ENCODE measurements at places on chromosomes 5 and 9.

- DNase-seq: no peak
Observed at GRCh38 chr5:90528601-90529193, 687 bp downstream of the LYSMD3 start.

- DNase-seq: no peak
Observed at GRCh38 chr9:132639322-132639721, 30.5 kb downstream of the DDX31 start.

- DNase-seq: no peak
Observed at GRCh38 chr5:40405996-40406740, 273.5 kb upstream of the PTGER4 start.

GRCh38 chr5:68822796-68823195 lies 271.0 kb upstream of the SLC30A5 start:
- DNase-seq: no peak

- no peak for DNase-seq
Observed at GRCh38 chr5:108168915-108169314, 213.0 kb downstream of the FBXL17 start.

DNA sequence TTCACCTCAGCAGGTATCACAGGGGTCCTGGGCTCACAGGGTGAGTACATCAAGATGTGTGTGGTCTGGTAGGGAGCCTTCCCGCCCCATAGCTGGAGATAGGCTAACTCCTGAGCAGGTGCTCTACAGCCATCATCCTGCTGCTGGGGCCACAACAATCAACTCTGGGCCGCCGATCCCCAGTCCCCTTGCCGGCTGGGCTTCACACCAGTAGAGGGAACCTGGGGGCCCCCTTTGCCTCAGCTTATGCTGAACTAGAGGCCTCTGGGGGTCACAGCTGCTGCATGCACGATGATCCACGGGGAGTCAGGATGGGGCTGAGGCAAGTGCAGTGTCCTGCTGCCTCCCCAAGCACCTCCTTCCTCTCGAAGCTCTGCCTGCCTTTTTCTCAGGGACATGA lies 46.5 kb downstream of the IRF1 start:
- no peak for DNase-seq

GRCh38 chr9:78304357-78304756 lies 7.4 kb downstream of the PSAT1 start:
- no peak for DNase-seq

GRCh38 chr9:33223696-33224095 lies 16.3 kb upstream of the SPINK4 start:
- no peak for DNase-seq

DNA sequence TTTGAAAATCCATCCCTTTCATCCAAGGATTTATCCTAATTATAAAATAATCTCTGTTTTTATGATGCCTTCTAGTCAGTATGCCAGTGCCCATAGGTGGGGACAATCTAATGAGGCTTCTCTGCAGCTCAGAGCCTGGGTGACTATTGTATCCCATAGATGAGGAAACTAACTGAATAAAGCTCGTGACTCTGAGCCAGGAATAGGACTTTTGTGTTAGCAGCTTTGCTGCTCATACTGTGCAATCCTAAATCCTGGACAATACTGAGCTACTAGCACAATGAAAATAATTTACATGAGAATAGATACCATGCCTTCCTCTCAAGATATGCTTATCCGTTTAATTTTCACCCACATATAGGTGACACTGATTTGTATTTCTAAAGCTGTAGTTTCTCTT lies 443.0 kb downstream of the PLK2 start:
- no peak for DNase-seq

DNA sequence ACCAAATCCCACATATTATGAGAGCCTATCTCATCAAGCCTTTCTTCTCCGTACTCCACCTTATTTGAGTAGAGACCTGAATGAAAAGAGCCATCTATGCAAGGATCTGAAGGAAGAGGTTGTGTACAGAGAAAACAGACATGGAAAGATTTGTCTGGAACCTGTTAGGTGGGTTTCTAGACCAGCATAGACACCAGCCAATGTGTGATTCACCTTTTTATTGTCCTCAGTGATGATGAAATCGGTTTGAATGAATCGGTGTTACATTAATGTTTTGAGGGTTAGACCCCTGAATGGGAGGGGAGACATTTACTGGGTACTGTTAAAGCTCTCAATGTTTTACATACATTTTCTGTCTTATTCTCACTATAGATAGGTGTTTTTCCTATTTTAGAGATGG lies 223.6 kb downstream of the NMUR2 start:
- no peak for DNase-seq

DNA sequence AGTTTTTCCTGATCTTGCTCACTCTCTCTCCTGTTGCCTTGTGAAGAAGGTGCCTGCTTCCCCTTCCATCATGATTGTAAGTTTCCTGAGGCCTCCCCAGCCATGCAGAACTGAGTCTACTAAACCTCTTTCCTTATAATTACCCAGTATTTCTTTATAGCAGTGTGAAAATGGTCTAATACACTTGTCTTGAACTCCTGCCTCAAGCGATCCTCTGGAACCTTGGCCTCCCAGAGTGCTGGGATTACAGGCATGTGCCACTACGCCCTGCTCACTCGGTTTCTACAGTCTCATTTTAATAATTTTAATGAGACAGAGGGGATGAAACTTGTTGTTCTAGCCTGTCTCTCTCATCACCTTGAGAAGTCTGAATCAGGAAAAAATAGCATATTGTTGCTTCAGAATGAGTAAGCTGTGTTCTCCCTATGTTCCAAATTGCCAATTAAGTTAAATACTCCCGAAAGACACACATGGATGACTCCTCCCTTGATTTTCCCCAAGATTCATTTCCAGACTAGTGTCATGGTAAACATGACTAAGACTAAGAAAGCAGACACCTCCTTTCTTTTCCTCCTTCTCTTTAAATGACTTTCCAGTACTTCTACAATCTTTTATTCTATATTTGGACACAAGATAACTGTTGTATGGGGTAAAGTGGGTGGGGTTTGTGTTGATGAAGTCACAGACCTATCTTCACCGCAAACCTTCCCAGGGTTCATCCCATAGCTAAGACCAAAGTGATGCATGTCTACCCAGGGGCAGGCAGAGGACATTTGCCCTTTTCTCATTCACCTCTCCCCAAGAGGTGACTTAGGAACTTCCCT lies 7.8 kb upstream of the DNAJC18 start:
- no peak for DNase-seq

- DNase-seq: no peak
Observed at GRCh38 chr5:55636177-55636576, 75.9 kb downstream of the SLC38A9 start.

DNA sequence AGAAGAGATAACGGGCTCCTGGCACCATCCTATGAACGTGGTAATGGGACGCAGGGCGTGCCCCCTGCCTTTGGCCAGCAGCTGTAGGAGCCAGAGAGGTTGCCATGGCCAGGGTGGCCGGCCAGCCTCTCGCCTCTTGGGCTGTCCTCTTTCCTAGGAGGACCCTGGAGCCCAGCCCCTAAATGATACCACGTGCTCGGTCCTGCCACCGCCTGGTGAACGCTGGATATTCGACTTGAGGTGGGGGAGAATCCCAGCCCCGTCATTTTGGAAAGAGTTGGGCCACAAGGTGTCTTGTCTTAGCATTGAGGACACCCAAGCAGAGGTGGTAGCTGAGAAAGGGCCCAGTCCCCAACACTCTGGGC lies 391 bp upstream of the NRG2 start:
- no peak for DNase-seq

- DNase-seq: no peak
Observed at GRCh38 chr5:16809395-16810207, 126.5 kb downstream of the MYO10 start.

GRCh38 chr5:127886-128285 lies 35.9 kb downstream of the PLEKHG4B start:
- DNase-seq: no peak

GRCh38 chr9:19746223-19746622 lies 42.6 kb downstream of the SLC24A2 start:
- no peak for DNase-seq

DNA sequence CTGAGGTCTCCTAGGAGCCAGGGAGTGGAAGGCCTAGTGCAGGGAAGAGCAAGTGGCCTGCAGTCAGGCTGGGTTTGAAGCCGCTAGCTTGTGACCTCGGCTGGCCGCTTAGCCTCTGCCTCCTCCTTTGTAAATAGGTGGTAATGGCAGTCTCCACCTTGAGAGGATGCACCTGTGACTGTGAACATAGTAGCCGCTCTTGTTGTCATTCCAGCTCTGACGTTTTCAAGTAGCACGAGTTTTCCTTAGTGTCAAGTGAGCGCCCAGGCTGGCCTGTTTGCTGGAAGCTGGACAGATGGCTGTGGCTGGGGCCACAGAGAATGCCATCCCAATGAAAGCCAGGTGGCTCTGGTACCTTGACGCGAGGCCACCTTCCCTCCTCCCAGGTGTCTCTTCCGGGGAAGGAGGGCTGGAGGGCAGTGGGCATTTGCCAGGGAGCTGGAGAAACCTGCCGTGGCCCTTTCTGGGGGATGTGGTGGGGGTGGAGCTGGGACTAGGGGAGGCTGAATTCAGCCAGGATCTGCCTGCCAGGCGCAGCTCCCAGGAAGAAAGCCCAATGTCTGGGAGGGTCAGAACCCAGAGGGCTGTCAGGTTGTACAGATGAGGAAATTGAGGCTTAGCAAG lies 2.5 kb downstream of the ASS1 start:
- DNase-seq: no peak

- no peak for DNase-seq
Observed at GRCh38 chr5:172868436-172868923, 34.4 kb downstream of the ERGIC1 start.

GRCh38 chr5:173882632-173883031 lies 5.5 kb upstream of the CPEB4 start:
- DNase-seq: no peak

DNA sequence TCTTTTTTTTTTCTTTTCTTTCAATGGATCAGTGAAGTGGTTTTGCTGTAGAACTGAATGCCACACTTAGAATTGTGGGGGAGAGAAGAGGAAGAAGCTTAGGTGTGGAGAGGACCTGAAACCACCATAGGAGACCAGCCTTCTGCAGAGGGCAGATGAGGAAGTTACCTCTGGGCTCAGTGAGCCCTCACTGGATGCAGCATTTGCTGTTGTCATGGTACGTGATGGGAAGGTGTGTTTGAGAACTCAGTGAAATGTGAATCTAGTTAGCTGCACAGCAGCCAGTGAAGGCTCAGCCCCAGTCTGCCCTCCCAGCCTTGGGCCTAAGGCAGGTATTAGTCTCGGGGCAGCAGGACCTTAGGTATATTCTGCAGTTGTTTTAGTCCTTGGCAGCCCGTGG lies 17.5 kb downstream of the CYFIP2 start:
- DNase-seq: no peak

GRCh38 chr5:108650997-108651396 lies 96.7 kb upstream of the FER start:
- no peak for DNase-seq

- no peak for DNase-seq
Observed at GRCh38 chr9:133485531-133486260, 6.8 kb upstream of the SLC2A6 start.

DNA sequence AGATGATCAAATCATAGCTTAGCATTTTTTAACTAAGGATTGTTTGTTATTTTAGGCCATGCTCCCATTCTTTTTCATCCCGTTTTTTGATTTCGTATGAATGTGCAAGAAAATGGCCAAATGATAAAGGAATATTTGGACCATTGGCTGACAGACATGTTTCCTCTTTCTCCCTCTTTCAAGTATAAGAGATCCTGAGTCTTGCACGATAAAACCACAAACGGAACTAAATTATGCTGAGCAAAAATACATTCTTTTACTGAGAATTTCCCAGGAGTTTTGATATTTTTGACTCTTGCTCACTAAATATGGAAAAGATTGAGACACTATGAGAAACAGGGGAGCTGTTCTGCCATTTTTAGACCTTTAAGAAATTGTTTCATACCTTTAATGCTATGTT lies 90.4 kb upstream of the KLF9 start:
- no peak for DNase-seq

DNA sequence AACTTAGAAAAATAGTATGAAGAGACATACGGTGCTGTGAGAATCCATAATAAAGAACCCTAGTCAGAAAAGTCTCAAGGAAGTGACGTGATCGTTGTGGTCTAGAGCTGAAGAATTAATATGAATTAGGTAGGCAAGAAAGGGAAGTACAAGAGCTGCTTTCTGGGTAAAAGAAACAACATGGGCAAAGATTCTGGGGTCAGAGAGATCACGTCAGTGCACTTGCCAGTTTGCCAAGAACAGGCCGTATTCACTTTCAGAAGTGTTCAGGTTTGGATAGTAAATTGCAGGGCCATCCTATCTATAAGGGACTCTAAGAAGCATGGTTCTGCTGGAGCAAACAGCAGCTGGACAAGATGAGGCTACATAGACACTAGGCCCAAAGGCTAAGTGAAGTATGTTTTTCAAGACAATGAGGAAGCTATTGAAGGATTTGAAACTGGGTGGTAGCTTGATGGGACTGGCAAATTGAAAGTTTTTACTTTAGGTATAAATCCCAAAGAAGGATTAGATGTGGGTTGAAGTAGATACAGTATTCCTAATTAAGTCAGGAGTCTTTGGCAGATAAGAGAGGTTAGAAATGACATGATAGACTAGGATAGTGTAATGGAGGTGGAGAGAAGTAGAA lies 4.8 kb upstream of the CHD1 start:
- DNase-seq: no peak

DNA sequence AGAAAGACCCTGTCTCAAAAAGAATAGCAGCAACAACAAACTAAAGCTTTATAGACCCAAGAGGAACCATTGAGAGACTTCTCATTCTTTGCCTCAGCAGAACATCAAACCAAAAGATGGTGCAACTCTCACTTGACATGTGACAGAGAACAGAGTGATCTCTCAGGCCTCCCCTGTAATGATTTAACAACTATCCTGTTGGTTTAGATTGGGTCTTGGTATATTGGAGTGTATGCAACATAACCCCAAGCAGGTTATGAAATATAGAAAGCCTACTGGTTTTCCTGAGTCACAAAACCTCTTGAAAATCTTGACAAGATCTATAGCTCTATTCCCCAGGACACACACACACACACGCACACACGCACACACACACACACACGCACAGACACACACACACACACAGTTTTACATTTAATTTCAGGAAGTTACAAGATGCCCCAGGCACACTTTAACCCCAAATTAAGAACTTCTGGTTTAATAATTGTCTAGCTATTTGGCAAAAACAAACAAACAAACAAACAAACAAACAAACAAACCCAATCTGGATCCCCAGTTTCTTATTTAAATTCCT lies 6.5 kb upstream of the FGF1 start:
- DNase-seq: no peak

DNA sequence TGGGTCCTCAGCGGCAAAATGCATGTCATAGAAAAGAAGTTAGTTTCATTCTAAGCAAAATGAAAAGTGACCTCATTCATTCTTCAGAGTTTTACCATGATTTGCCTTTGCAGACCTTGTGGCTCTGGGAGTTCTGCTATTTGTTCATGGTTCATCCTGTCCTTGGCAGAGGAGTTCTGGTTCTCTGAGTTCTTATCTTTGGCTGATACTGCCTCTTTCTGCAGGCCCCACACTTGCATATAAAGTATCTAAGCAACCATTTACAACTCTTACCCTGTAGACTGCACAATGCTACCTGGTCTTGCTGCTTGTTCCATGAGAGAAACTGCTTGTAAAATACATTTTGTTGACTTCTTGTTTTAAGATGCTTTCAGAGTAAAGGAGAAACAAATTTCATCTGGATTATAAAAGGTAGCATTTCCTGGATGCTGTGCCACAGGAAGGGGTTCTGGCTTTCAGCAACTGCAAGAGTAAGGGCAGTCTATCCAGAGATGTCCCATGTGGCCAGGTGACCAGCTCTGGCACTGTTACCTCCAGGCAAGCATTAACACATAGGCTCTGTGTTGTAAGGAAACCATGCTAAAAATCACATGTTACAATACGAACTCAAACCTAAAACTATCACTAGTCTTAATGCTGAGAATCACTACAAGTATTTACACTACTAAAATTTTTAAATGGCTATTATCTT lies 513.2 kb downstream of the SPOCK1 start:
- DNase-seq: no peak

Data from activated T-helper 1 cell treated with anti-CD3 and anti-CD28 coated beads, Interleukin-2, amount 50 U/mL, for 16 hours (primary cell).